ENCODE measurements at places on chromosomes 1 and 21.
A peak's percentile ranks its signal among the peaks of the same experiment; 100 is the strongest.

GRCh38 chr1:47867438-47868347 lies 129.5 kb downstream of the TRABD2B start:
- no peak for DNase-seq

DNA sequence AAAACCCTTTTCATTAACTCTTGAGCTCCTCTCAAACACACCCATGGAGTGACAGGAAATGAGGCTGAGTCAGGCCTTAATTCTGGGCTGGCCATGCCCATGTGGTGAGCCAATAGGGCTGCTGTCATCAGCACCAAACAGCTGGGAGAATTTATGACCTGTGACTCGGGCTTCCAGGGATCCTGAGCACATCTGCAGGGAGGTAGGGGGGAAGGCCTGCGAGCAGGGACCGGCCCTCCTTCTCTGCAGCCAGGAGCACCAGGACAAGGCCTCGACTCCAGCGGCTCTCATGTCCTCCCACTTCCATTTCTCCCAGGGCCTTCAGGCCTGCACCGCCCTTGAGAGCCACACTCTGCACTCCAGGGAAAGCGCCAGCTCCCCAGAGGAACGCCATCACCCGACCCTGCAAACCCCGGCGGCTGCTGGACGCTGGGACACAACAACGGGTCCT lies 14.6 kb downstream of the RIPK4 start:
- DNase-seq = no peak

DNA sequence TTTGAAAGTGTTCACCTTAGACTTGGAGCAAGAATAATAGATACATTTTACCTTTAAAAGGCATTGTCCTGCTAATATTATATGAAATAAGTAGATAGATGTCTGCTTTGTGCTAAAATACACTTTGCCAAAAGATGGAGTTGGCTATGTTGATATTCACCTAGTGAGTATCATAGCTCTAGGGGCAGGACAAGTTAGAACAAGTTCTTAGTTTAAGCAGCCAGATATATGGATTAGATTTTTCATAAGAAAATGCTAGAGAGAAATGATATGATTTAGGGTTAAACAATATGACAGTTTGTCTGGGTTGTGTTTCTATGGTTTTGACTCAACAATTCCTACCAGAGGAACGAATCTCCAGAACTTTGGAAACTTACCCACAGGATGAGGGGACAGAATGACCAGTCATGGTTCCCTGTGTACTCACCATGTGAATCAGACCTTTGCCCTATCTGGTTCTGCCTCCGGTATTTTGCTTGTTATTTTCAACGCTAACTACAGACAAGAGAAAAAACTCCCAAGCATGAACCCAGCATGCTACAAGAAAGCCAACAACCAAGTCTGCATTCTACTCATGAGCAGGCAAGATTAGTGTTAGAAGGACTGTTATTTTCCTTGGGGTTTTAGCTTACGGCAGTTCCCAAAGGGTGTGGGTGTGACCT lies 1.7 kb downstream of the F5 start:
- no peak for DNase-seq

DNA sequence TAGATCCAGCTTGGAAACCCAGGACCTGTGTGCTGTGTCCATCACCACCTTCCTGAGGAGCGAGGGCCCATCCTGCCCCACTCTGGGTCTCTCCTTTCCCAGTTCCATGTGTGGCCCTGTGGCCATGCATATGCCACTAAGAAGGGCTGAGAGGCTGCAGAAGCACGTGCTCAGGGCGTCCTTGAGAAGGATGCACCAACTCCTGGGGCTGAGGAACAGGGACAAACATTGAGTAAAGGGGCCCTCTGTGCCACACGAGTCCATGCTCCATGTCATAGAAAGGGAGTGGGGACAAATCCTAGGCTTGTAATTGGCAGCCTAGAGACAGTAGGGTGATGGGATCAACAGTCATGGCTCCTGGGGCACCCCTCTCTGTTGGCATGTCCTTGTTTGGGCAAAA lies 8.4 kb downstream of the ETV3L start:
- DNase-seq = no peak

DNA sequence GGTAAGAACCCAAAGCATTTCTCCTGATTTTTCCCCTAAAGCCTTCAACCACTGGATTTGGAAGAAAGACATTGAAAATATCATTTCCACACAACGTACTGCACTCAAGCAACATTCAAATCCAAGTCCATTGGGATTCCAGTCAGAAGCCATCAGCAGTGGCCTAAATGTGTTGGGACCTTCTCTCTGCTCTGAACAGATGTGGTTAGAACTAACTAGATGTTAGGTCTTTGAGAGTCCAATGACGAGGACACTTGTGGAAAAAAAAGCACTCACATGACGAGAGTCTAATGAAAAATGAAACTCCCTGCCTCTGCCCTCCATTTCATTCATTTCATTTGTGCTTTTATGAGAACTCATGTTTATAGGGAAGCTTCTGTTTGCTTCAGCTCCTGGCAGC lies 382.3 kb downstream of the SIPA1L2 start:
- no peak for DNase-seq

GRCh38 chr1:157995583-157996169 lies 2.2 kb downstream of the KIRREL1 start:
- DNase-seq = no peak

DNA sequence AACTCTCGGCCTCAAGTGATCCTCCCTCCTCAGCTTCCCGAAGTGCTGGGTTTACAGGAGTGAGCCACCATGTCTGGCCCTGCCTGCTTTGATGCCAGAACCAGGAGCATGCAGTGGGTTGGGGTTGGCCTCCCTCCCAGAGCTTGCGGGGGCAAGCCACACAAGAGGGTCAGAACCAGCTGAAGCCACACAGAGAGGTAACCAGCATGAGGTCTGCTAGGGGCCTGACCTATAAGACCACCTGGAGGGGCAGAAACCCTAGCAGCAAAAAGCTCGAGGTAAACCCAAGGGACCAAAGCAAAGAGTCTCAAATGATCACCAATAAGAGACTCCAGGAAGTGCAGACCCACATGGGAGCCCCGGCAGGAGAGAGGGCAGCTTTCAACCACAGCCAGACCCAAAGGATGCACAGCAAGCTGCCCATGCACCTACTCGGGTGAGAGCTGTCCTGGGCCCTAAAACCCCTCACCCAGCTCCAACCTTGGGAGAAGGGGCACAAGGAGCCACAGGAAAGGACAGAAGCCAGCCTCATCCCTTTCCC lies 81.2 kb downstream of the TOMM20 start:
- DNase-seq = peak; percentile 31

DNA sequence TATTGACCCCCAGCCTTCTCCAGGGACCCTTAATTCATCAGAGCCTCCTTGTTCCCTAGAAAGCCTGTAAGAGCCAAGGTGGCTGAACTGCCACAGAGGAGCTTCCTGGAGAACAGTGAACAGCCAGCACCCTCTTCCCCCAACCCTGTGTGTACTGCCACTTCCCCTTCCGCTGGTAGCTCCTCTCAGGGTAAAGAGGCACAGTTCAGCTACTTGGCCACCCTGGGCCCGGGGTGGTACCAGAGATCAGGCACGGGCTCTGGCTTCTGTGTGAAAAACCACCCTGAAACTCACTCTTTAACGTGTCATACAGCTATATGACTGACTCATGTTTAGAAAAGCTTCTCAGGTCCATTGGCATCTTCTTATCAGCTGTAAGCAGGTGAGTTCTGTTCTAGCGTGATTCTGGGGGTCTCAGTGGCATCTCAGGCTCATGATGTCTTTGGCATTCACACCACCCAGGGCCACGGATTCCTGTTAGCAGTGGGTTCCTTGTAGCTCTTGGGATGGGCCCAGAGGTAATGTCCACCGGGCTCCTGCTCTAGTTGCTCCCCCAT lies 22.4 kb downstream of the ARMH1 start:
- DNase-seq = no peak

- DNase-seq = no peak
Observed at GRCh38 chr1:48405940-48406339, 66.1 kb downstream of the SPATA6 start.

DNA sequence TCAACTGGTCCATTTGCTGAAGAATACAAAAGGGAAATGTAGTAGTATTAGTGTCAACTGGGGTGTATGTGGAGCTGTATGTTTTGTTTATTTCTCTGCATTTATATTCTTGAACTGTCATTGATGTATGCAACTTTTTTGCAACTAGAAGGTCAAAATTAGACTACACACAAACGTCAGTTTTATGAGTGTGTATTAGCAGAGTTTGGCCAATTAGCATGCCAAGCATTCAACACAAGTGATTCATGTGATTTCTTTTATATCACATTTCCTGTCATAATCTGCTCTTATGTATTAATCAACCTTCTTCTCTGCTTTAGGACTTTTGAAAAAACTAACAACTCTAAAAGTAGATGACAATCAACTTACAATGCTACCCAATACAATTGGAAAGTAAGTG lies 211.1 kb downstream of the LRRC40 start:
- DNase-seq = no peak

- DNase-seq = peak; percentile 22
Observed at GRCh38 chr1:220876511-220877376, 2.5 kb upstream of the HLX start.

DNA sequence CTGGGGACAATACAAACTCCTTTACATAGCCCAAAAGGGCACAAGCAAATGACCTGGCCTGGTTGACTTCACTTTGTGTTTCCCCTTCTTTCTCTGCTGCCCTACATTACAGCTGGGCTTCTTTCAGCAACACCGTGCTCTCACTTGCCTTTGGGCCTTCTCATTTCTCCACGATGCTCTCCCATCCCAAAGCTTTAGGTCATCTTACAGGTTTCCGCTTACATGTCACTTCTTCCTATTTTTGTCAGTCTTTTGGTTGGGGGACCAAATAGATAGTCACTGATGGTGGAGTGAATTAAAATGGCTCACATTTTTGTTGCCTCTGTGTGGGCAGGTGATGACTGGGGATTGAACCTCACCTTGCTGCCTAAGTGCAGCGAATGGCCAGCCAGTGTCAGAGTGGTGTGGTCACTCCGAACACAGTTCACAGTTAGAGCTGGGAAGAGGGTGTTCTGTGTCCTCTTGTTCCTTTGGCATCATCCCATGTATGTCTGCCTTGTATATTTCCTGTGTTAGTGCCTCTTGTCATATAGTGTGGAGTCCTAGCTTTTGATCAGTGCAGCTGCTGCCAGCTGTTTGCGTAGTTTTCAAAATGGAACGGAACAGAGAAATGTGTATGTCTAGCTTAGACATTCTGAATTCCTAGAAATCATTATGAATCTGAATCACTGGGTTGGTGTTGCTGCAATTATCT lies 134.8 kb downstream of the NOS1AP start:
- DNase-seq = no peak

DNA sequence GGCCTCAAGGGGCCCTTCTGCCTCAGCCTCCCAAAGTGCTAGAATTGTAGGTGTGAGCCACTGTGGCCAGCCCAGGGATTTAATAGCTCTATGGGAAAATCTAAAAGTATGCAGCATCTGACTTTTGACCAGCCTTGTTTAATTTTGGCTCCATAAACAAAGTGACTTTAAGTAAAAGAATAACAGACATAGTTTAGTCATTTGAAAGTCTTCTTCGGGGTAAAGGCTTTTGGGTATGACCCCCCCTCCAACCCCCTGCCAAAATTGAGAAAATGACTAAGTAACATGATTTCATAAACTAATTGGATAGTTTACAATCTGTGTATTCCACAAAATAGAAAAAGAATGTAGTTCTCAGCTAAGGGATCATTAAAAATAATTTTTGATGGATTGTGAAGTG lies 17.0 kb downstream of the GPBP1L1 start:
- DNase-seq = no peak

DNA sequence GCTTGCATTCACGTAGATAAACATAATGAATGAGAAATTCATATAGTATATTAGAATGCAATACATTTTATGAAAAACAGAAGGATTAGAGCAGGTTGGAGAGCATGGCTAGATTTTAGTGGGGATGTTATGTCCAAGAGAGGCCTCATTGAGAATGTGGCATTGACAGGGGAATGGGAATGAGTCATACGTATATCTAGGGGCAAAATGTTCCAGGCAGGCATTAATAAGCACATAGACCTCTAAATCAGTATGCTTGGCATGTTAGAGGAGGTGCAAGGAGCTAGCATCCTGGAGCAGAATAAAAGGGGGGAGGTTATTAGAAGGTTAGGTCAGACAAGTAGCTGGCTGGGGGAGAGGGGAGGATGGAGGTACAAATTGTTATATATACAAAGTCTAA lies 93.0 kb downstream of the USH2A start:
- DNase-seq = no peak

- DNase-seq = no peak
Observed at GRCh38 chr1:69313118-69313517, 254.6 kb upstream of the LRRC7 start.

- no peak for DNase-seq
Observed at GRCh38 chr1:39901464-39901713, 328 bp downstream of the MYCL start.

DNA sequence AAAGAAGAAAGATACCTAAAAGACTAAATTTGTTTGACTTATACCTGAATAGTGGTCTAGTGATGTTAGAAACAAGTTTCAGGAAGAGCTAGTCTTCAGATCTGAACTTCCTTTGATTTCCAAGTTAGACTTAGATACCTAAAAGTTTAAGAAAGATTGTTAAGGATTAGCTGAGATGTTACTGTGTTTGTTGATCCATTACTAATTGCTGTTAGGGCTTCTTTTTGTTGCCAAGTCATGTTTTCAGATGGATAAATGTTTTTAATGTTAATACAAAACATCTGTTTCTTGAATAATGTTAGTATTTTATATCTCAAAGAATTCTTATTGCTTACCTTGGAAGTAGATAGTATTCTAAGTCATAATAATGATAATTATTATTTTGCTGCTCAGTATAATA lies 11.6 kb downstream of the GNAI3 start:
- no peak for DNase-seq
